ENCODE measurements at places on chromosomes 5 and 9. TPM values are rescaled to one million over a fixed set of nuclear protein-coding genes. Genes with fewer than 3 reads are reported as not detected.

TMEM252 gene
- not detected for total RNA-seq

CDX1 gene
- not detected for total RNA-seq

CEP78 gene
- 29.9 TPM for total RNA-seq

CMYA5 gene
- total RNA-seq = 0.21 TPM

DEPDC1B gene
- total RNA-seq = 26.9 TPM

CCDC192 gene
- 0.27 TPM for total RNA-seq

PCDHGB1 gene
- 4.5 TPM for total RNA-seq

KLF4 gene
- total RNA-seq = 46.7 TPM

CD180 gene
- not detected for total RNA-seq

OR1J2 gene
- not detected for total RNA-seq

DNAJC25 gene
- total RNA-seq = 11.7 TPM

NMUR2 gene
- total RNA-seq = 0.13 TPM

SLC2A6 gene
- 4.2 TPM for total RNA-seq

CEP72 gene
- 10.5 TPM for total RNA-seq

PDGFRB gene
- 6.1 TPM for total RNA-seq

PCDHGA4 gene
- 2.0 TPM for total RNA-seq

PCDHB11 gene
- total RNA-seq = 3.9 TPM

NIPAL4 gene
- total RNA-seq = 0.42 TPM

PCDHGA11 gene
- 0.96 TPM for total RNA-seq

FBN2 gene
- 0.16 TPM for total RNA-seq

POU5F2 gene
- 0.82 TPM for total RNA-seq

CCDC127 gene
- 2.7 TPM for total RNA-seq

FOXD4L4 gene
- total RNA-seq = not detected

LCN9 gene
- not detected for total RNA-seq

KIF20A gene
- 61.7 TPM for total RNA-seq

ZNF300 gene
- 20.0 TPM for total RNA-seq

SLC6A18 gene
- total RNA-seq = not detected

GABRA6 gene
- total RNA-seq = not detected

NIM1K gene
- 0.45 TPM for total RNA-seq

ENTPD8 gene
- total RNA-seq = not detected

NR6A1 gene
- 2.9 TPM for total RNA-seq

PCDHB15 gene
- 2.7 TPM for total RNA-seq

Data from A375 (cell line).